NCI-H510A (cell line): ENCODE measurements at places on chromosomes 1 and 21.

DNA sequence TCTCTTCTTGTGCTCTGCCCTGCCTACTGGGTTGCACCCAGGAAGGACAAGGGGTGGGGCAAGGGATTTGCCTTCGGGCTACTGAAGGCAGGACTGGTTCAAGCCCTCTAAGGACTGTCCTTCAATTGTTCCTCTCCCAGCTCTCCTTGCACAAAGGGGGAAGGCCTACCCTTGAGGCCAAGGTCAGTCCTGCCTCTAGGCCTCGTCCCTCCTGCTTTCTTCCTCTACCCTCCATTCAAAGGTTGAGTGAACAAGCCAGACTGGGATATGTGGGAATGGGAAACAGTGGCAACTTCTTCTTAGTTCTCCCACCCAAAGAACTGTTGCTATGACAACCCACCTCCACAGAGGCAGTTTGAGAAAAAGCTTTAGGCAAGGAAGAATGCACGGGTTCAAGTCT, 2.7 kb downstream of the LURAP1 start:
- no peak for DNase-seq

DNA sequence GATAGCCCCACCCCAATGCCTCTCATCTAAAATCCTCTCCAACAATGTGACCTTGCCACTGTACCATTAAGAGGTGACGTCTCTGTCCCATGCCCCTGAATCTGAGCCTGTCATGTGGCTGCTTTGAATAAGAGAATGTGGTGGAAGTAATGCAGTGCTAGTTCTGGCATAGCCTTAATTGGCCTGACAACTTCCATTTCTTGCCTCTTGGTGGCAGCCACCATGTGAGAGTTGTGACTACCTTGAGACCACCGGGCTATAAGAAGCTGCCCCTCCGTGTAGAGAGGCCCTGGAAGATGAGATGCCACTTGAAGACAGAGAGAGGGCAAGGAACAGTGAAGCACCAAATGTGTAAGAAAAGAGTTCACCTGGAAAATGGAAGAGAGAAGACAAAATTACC, 95.4 kb downstream of the POFUT2 start:
- no peak for DNase-seq

DNA sequence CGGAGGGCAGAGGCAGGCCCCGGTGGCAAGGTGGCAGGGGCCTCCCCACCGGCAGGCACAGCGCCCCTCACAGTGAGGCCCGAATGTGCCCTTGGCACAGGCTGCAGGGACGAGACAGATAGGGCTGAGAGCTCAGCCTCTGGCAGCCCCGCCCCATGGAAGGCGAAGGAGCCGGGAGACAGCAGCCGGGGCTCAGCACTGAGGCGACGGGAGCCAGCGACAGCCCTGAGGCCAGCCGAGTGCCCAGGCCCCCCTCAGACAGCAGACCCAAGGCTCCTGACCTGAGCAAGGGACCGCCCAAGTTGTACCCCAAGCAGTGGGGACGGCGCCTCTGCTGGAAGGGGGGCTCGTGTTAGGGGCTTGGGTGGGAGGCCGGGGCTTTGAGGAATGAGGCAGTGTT, 43.1 kb downstream of the ARHGEF16 start:
- no peak for DNase-seq

GRCh38 chr1:5988596-5989285, 3.5 kb downstream of the NPHP4 start:
- DNase-seq = no peak

DNA sequence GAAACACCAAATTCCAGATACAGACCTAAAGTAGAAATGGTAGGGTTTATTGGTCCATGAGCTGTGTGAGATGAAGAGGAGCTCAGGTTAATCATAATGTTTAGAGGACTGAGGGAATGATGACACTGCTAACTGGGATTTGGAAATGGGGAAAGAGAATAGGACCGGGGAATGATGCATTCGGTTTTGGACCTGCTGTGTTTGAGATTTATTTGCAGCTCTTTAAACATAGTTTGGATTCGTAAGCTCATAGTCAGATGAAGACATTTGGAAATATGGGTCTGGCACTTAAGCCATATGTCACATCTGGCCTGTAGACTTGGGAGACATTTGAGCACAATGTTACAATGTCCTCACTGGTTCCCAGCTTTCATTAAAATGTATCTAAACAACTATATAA, 127.9 kb upstream of the DUSP10 start:
- no peak for DNase-seq

- no peak for DNase-seq
These were observed 75.8 kb upstream of the GNG4 start for GRCh38 chr1:235725434-235725833.
